Liver (tissue), 10 donors: ENCODE measurements at places on chromosomes 16 and 17.
A peak's percentile ranks its signal among the peaks of the same experiment; 100 is the strongest.

DNA sequence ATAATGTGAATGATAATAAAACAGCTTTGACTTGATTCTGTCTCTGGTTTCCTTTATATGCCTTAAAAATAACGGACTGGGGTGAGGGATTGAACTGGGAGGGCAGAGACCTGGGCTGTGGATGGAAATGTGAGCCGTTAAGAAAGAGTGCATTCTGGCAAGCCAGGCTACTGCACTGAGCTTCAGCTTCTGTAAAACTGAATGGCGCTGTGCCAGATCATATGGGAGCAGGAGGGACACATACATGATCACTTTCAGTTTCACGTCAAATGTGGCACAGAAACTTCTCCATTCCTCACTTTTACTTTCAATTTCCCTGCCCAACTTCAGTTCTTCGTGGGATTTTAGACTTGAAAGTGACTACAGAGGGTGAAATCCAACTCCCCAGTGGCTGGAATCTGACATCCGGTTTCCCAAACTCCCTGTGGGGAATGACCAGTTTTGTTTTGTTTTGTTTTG, 1.1 kb downstream of the MT2A start:
- peak; percentile 68 for DNase-seq

GRCh38 chr17:50507871-50508572, at the start of gene MYCBPAP:
Gene MYCBPAP, plus strand, starts transcription at chr17:50508439. Its CDS starts 236 bp downstream, at chr17:50508675.
- peak; percentile 76 for DNase-seq

- DNase-seq: no peak
These were observed 2.5 kb downstream of the BHLHA9 start for GRCh38 chr17:1272701-1273100.

- DNase-seq: no peak
These were observed 31.9 kb downstream of the NMT1 start for GRCh38 chr17:45092911-45093430.

- DNase-seq: no peak
These were observed 36.6 kb downstream of the BCO1 start for GRCh38 chr16:81275064-81275532.

GRCh38 chr17:15366026-15366425, 24.6 kb upstream of the TEKT3 start:
- DNase-seq: no peak

- DNase-seq: no peak
These were observed 4.5 kb downstream of the DERL2 start for GRCh38 chr17:5481451-5481850.

DNA sequence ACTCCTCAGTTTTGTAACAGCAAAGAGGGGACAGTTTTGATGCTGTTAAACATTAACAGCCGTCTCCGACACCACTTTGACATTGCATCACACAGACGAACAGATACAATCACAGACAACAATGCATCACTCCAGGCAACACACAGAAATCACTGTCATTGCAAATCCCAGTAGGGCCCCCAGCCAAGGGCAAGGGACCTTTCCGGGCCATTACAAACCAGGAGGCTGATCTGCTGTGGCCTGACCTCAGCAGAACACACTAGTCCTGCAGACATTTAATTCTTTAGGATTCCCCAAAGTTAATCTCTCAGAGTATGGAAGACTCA, 136.2 kb upstream of the RCVRN start:
- DNase-seq: no peak

GRCh38 chr17:78647032-78647431, 69.8 kb upstream of the DNAH17 start:
- DNase-seq: no peak

GRCh38 chr17:31525801-31526549, 134.5 kb downstream of the RAB11FIP4 start:
- no peak for DNase-seq

DNA sequence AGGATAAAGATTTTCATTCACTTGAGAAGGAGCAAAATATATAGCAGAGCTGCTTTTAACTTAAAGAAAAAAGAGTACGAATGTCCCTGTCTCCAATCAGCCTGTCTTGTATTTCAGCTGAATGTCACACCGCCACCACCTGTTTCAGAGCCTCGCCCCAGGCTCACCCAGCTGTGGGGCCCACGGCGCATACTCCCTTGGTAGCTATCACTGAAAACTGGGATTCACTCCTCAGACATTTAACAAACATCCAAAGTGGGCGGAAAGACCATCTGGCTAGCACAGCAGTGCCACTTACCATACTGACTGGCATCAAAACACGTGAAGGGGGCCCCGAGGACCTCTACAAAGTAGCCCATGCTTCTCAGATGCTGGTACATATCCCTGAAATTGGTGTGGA, 25.4 kb upstream of the SLC38A8 start:
- DNase-seq: no peak

DNA sequence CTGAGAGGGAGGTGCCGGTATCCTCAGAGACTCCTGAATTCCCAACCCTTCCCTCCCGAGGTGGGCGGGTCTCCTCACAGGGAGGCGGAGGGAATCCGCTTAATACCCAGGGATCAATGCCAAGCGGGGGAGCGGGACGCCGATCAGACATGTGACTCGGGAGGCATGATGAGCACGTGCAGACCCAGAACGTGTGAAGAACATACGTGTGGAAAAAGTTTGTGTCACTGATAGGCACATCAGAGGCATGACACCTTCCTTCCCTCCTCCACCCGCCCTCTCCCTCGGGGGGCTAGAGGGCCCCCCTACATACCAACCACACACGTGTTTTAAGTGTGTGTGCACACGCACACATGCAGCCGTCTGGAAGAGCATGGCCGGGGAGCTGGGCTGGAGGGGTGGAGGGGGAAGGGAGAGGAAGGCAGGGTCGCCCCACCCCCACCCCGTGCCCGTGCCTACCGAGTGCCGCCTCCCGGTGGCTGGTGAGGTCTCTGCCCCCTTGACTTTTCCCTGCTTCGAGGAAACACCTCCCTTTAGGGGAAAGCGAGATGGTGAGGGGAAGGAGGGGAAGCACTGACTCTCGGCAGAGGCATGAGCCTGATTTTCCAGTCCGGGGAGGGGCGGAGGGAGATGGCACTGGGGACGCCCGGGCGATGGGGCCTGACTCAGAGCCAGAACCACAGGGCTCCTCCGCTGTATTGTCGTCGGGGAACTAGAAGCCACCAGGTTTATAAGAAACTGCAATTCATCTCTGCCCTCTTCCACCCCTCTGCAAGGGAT, 12.1 kb upstream of the TBX21 start:
- no peak for DNase-seq

DNA sequence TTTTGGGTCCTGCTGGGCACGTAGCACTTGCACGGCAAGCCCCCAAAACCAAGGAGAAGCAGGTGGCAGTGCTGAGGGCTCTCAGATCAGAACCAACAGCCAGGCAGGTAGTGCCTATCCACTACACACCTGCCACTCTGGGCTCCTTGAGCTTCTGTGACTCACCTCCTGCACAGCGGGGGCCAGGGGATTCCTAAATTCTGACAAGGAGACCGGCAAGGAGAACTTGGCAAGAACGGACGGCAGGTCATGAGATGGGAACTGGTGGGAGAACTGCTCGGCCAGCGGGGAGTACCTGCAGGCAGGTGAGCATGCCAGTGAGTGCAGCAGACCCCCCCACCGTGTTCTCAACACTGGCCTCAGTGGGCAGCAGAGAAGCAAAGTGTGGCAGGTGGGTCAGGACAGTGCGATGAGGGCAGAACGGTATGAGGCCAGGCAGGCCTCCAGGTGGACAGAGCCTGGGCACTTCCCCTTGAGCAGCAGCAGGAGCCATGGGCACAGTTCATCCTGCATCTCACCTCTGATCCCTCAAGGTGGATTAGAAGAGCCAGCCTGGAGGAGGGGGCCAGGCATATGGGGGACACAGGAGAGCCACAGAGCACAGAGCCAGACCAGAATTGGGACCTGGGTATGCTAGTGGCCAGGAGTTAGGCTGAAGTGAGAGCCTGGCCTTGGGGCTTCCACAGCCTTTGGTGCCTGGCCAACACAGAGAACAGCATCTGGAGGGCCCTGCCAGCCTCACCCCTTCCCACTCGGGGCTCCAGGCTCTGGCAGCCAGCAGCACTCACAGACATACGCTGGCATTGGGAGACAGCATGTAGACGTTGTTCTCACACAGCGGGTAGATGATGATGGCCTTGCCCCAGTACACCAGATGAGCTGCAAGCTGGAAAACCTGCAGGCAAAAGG, 14.7 kb downstream of the MPG start:
- no peak for DNase-seq

- DNase-seq: no peak
These were observed 30.3 kb downstream of the DBNDD1 start for GRCh38 chr16:89988951-89989350.

DNA sequence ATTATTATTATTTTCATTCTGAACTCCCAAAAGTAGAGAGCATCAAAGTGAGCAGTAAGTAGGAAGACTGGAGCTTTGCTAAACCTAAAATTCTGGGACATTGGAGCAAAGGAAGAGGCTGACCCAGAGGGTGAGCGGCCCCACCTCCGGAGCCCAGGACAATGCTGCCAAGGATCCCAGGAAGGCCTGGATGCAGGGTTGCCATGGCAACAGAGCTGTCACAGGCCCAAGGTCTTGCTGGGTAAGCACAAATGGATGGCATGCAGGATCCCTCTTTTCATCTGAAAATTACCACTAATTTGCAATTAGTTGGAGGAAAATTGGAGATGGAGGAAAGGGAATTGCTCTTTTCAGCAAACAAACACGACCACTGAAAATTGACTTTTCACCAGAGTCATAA, 457.9 kb upstream of the CDH5 start:
- DNase-seq: no peak

DNA sequence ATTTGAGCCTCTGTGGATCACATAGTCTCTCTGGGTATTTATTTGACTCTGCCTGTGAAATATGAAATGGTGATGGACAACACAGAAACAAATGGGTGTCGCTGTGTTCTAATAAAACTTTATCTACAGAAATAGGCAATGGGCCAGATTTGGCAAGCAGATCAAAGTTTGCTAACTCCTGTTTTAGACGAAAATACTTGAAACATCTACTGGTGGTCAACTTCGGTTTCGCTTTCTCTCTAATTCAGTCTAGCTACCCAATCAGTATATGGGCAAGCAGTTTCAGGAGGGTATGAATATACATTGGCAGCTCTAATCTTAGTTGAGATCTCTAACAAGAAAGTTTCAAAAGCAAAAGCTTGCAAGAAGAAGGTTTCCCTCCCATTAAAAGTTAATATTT, 60.1 kb upstream of the DYNLRB2 start:
- no peak for DNase-seq

GRCh38 chr17:83203472-83204221, 124.2 kb downstream of the METRNL start:
- DNase-seq: no peak

DNA sequence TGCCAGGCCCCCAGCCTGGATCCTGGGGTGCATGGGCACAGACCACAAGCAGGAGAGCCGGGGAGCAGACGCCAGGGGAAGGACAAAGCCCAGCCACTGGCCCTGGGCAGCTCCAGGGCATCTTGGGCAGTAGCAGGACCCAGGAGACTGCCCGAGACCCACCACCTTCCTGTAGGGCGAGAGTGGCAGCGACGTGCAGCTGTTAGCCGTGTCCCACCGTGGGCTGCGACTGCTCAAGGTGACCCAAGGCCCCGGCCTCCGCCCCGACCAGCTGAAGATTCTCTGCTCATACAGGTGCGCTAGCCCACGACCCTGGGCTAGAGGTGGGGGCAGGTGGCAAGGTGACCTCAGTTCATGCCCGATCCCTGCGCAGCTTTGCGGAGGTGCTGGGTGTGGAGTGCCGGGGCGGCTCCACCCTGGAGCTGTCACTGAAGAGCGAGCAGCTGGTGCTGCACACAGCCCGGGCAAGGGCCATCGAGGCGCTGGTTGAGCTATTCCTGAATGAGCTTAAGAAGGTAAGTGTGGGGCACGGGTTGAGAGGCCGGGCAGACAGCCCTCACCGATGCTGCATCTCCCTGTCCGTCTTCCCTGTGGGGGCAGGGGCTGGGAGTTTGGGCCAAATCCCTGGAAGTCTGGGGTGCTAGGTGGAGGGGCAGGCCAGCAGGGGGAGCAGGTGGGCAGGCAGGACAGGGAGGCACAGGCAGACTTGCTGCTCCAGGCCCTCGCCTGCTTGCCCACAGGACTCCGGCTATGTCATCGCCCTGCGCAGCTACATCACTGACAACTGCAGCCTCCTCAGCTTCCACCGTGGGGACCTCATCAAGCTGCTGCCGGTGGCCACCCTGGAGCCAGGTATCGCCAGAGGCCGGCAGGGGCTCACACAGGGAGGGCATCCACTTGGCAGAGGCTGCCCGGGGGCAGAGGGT, 13.5 kb upstream of the SMIM5 start:
- DNase-seq: peak; percentile 53

GRCh38 chr17:33056399-33057146, 64.9 kb downstream of the SPACA3 start:
- no peak for DNase-seq

DNA sequence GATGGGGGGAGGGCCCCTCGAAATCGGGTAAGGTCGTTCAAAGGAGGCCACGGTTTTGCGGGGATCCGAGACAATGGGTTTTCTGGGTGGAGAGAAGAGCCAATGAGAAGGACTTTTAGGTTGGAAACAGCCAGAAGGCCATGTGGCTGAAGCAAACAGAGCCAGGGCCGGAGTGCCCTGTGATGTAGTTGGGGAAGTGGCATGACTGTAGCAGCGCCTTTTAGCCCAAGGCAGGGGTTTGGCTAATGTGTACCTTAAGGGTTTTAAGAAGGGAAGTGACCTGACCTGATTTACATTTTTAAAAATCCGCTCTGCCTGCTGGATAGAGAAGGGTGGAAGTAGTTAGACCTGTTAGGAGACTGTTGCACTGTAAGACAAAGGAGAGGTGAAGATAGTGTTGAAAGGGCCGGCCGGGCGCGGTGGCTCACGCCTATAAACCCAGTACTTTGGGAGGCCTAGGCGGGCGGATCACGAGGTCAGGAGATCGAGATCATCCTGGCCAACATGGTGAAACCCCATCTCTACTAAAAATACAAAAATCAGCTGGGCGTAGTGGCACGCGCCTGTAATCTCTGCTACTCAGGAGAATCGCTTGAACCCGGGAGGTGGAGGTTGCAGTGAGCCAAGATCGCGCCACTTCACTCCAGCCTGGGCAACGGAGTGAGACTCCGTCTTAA, 1.0 kb downstream of the LYRM1 start:
- peak; percentile 36 for DNase-seq

GRCh38 chr17:49523706-49524472, 28.8 kb downstream of the NGFR start:
- DNase-seq: no peak

GRCh38 chr17:40755231-40755630, at the start of gene KRT25:
Gene KRT25, minus strand, starts transcription at chr17:40755331. Its CDS starts 60 bp downstream, at chr17:40755271.
- DNase-seq: no peak

DNA sequence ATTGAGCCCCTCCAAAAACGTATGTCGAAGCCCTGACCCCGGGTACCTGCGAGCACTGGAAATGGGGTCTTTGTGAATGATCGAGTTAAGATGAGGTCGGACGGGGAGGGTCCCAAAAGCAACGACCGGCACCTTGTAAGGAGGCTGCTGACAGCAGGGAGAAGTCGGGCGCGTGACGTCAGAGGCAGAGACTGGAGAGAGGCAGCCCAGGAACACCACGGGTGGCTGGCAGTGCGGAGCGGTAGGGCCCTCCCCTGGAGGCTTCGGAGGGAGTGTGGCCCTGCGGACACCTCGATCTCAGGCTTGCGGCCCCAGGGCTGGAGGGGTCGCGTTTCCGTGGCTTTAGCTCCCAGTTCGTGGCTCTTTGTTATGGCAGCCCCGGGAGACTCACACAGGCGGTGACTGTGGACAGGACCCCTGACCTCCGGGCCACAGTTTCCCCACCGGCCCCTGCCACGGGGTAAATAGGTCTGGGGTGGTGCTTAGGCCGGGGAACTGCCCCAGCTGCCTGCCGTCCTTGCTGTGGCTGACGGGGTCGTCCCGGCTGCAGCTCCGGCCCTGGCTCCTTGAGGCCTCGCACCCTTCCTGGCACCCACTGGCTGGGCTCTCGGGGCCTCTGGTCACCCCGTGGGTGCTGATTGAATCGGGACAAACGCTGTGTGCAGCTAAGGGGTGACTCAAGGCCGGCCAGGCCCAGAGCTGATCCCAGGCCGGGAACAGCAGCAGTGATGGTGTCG, 10.6 kb upstream of the SSTR5 start:
- no peak for DNase-seq
